B cell (primary cell): ENCODE measurements at places on chromosomes 5 and 9. TPM values are rescaled to one million over a fixed set of nuclear protein-coding genes. Genes with fewer than 3 reads are reported as not detected.

DNA sequence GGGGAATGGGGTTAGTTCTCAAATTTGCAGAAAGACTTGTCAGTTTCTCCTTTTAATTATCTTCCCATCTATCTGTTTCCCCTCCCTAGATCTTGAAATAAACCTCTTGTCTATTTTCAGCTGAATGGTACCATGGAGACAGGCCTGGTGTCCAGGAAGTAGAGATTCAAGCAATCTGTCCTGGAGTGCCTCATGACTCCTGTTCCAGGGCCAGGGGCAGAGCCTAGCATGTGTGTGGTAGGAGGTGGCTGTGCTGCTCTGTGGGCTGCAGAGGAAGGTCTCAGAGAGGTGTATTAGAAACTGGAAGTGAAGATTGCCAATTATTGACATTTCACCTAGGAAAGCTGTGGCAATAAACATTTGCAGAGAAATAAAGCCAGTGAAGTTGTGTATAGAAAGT is 175.8 kb upstream of the ATP10B start:
- no peak for DNase-seq

DNA sequence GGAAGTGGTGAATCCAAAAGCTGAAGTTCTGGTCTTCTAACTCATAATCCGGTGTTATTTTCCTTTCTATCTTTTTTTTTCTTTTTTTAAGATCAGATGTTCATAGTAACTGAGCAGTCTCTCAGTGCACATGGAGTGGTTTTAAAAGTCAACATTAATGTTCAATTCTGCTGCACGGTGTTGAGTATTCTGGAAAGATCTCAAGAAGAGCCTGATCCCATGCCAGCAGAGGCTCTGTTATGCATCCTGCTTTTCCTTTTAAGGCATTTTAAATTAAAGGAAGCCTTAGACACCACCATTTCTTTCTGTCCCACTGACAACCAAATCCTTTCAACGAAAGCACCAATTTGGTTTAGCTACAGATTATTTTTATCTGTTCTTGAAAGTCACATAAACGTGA is 33.4 kb downstream of the SEMA5A start:
- no peak for DNase-seq

DNA sequence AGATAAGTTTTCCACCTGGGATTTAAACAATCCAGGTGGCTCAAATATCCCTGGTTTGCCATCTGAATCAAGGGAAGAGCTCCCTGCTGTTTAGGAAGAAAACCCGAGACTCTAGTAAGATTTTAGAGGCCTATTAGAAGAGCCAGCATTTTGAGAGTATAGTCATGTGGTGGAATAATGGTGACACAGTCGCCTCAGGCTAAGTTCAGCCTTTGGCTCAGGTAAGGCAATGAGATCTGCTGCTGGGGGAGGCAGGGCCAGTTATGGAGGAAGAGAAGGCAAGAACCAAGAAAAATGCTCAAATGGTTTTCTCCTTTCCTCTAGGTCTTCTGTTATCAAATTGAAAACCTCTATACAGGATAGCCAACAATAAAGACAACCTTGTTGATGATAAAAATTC is 16.2 kb downstream of the RAD1 start:
- DNase-seq = no peak

GRCh38 chr5:90994796-90995195 is 388.3 kb downstream of the ARRDC3 start:
- DNase-seq = no peak

- DNase-seq = no peak
Observed at GRCh38 chr5:124908581-124909451, 162.4 kb upstream of the ZNF608 start.

Gene AUH
- 29.1 and 32.7 TPM in 2 replicates for total RNA-seq

Gene DAB2
- total RNA-seq = 0.47 and 0.97 TPM in 2 replicates

Gene RNF208
- 1.1 and 1.4 TPM in 2 replicates for total RNA-seq

DNA sequence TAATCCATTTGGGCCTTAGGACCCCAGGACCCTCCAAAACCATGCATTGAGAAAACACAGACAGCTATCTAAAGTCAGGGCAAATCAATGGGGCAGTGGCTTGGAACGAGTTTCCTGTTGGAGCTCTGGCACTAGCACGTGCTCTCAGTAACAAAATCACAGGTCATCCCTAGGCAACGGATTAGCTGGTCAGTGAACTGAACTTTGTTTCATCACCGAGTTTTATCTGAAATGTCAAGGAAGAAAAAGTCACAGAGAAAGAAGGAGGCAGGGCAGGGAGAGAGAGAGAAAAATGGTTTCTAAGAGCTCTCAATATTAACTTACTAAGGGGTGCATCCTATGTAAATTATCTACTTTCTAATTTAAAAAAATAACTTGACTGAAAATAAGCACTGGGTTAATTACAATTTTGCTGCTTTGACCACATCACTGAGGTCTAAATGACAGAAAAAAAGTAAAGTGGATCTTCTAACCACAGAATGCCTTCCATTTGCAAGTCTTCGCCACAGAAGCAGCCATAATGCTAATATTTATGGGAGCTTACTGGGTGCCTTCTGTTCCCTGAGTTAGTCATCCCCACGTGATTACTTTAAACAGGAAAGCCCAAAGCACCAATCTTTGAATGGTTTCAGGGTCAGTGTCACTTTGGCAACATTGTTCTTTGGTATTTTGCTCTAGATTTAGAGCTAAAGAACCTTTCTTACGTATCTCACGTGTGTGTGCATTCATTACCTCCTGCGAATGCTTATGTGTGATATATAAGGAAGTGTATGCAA is 503.9 kb downstream of the RASEF start:
- no peak for DNase-seq

DNA sequence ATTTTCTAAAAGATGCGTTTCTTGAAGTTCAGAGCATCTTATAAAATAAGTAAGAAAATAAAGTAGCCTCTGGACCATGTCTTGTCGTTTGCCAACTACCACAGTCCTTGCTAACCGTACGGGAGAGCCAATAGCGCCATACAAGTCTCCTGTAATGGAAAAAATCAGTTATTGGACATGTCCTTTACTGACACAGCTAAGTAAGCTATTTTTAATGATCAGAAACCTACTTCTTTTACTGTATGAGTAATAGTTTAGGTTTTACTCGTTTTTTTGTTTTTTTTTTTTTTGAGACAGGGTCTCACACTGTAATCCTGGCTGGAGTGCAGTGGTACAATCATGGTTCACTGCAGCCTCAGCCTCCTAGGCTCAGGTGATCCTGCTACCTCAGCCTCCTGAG is 37.7 kb upstream of the RAPGEF6 start:
- no peak for DNase-seq

DNA sequence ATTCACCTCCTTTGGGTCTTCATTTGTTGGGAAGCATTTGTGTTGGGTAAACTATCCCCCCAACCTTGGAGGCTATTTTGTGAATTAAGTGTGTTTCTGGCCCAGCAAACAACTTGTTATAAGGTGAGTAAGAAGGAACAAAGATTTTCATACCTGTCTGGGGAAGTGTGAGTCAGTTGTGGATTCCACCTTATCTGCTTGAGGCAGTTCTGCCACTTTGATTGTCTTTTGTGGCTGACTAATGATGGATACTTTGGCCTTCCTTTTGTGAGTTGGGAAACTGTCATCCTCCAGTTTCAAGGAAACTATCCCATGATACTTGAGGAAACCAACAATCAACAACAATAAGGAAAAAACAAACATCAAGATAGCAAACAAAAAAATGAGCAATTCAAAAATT is 24.6 kb upstream of the CER1 start:
- no peak for DNase-seq

- peak; percentile 59 for DNase-seq
Observed at GRCh38 chr9:98256756-98257155, 1.3 kb upstream of the TBC1D2 start.

GRCh38 chr5:66974256-66974655 is 222.3 kb downstream of the CD180 start:
- DNase-seq = no peak

Gene PSMD5
- total RNA-seq = 25.3 and 26.8 TPM in 2 replicates

- no peak for DNase-seq
Observed at GRCh38 chr5:17806818-17807468, 172.7 kb downstream of the TAF11L14 start.

Gene FCN2
- total RNA-seq = not detected in 2 replicates

Gene SHISAL2B
- total RNA-seq = not detected in 2 replicates

- DNase-seq = peak; percentile 39
Observed at GRCh38 chr5:95870105-95870672, 47.7 kb upstream of the GLRX start.

Gene FBLL1
- not detected in 2 replicates for total RNA-seq

Gene CCL21
- not detected in 2 replicates for total RNA-seq

DNA sequence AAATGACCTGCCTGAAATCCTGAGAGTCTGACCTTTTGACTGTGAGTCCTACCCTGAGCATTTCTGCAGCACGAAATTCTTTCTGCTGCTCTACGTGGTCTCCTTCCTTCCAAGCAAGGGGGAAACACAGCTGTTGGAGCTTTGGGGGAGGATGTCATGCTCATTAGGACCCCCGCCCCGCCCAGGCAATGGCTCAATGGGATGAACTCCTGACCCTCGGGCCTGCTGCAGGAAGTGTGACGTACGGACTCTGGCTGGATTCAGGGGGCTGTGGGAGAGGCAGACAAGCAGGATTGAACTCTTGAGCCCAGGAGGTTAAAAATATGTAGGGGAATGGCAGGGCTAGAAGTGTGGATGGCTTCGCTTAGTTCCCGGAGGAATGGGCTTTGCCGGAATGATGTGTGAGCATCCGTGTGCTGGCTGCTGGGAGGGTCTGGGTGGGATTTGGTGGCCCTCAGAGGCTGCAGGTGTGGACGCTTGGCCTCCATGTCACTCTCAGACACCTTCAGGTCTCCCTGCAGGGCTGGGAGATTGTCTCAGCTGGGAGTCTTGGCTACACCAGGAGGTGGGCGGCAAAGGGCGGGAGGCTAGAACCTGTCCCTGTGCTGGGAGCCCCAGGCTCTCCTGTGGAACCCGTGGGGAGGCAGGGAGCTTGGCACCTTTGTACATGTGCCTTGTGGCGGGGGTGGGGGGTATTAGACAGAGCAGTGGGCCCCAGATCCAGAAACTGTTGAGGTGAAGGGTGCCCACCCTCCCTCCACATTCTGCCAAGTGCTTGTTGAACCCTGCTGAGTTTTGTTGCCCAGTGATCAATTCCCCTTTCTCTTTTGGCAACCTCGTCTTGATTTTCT is 26.3 kb downstream of the STC2 start:
- DNase-seq = no peak

Gene FAM13B
- 118 and 127 TPM in 2 replicates for total RNA-seq

DNA sequence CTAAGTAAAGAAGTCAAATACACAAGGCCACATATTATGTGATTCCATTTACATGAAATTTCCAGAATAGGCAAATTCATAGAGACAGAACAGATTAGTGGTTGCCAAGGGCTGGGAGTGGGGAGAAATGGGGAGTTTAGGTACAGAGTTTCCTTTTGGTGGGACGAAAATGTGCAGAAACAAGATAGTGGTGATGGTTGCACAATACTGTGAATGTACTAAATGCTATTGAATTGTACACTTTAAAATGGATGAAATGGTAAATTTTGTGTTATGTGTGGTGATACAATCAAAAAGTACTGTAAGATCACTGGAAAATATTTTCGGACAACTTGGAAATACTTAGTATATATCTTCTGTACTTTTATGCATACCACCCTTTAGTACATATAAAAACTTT is 15.0 kb downstream of the ECM2 start:
- no peak for DNase-seq
